ENCODE measurements at places on chromosomes 11 and 22.

DNA sequence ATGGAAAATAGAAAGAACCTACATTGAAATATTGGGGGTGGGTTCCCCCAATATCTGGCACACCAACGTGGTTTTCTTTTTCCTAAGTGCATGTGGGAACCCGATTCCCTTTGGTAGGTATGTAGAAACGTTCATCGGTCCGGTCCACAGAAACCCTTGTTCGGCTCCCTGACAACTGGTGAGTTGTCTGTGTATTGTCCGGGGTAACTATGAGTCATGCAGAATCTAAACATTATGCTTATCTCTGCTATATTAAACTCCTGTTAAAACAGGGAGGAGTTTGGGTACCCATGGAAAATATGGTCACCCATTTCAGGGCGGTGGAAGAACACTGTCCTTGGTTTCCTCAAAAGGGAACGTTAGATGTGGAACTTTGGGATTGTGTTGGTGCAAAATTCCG, 25.1 kb upstream of the ALDH3B2 start:
- no peak for DNase-seq

DNA sequence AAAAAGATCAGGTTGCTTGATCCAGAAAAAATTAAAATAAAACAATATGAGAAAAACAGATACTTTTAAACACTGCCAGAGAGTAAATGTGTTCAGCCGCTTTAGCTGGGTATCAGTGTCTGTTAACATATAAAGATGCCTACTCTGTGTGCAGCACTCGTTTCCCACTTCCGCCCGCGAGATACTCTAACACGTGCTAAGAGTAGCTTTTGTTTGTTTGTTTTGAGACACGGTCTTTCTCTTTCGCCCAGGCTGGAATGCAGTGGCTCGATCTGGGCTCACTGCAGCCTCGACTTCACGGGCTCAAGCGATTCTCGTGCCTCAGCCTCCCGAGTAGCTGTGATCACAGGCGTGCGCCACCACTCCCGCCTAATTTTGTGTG, 531 bp upstream of the MEN1 start:
- no peak for DNase-seq

- no peak for DNase-seq
Observed at GRCh38 chr22:29663180-29663821, 56.5 kb upstream of the CABP7 start.

GRCh38 chr11:45502226-45502545, 163.2 kb downstream of the CHST1 start:
- DNase-seq = no peak

DNA sequence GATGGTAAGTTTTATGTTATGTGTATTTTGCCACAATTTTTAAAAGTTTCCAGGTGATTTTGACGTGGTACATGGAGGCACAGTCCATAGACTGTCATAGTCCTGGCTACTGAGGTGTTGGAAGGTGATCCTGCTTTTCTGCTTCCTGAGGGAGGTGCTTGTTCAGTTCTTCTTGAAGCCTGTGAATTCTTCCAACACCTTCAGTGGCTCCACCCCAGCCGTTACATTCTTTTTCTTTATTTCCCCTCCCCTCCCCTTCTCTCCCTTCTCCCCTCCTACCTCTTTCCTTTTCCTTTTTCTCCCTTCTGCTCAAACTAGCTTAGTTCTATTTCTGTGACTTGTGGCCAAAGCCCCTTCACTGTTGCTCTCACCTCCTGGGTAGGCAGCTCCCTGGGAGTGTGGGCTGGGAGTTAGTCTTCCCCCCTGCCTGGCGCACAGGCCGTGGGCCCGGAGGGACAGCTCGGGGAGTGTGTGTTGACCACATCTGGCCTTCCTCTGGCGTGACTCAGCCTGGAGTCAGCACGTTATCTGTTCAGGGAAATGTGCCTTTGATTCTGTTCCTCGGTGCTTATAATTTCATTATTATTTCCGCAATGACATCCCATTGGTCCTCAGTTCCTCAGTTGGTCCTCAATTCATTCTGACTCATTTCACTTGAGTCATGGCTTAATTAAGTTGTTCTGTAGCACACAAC, 566.2 kb downstream of the TBC1D22A start:
- DNase-seq = peak; percentile 92

GRCh38 chr11:46724088-46724487, 5.1 kb downstream of the F2 start:
- no peak for DNase-seq

- no peak for DNase-seq
Observed at GRCh38 chr11:46333394-46333947, 13.8 kb upstream of the DGKZ start.

DNA sequence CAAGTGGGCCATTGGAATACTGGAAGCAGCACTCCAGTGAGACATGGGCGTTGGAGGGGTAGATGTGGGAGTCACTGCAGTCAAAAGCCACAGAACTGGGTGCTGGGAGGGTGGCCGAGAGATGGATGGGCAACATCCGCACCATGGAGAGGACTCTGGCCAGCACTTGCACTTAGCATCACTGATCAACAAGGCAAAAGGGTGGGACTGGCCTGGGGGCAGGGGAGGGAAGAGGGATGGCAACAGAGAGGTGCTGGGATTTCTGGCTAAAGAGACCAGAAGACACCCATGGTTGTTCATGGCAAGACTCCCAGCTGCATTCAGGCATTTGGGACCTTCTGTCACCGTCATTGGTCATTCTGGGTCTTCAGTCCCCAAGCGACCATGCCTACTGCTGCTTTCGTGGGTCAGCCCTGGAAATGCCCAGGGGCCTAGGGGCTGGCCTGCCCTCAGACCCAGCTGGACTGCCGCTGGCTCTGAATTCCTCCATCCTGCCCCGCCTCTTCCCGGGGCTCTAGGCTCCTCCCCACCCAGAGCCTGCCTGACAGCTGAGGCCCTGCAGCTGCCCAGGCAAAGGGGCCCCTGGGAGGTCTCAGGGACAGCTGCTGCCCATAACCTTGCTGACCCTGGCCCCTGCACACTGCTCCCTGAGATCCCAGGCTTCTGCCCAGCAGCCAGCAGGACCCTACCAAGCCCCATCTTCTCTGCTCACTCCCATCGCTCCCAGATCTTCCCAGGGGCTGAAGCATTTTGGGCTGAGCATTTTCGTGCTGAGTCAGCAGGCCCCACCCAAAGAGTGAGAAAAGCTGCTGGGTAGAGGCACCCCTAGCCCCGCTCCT, 13.0 kb upstream of the CDC42EP2 start:
- DNase-seq = no peak

GRCh38 chr11:119717839-119718534, 11.0 kb downstream of the NECTIN1 start:
- DNase-seq = no peak

DNA sequence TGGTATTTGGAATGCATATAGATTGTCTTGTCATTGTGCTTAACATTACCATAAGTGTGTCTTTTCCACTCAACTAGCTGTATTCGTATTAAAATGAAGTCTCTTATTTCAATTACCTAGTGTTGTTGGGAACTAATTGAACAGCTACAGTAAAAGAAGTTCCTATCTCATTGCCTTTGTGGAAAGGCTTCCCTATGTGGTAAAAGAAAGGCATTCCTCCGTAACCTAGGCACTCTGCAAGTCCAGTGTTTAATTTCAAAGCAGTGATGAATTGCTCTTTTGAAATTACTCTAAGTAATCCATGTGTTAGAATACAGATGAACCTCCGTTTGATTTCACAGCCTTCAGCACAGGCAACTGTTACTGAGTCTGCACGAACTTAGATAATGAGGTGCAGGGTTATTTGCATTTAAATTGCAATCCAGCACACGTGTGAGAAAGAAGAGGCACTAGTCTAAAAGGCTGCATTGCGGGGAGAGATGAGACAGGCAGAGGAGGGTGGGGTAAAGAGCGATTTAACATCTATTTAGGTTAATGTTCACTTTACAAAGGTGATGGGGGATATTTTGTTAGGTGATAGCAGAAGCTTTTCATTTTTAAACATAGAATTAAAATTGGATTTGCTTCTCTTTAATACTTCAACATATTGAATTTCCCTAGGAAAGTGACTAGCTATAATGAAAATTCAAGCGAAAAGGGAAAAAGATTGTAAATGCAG, 25.0 kb upstream of the CRTAM start:
- DNase-seq = no peak

DNA sequence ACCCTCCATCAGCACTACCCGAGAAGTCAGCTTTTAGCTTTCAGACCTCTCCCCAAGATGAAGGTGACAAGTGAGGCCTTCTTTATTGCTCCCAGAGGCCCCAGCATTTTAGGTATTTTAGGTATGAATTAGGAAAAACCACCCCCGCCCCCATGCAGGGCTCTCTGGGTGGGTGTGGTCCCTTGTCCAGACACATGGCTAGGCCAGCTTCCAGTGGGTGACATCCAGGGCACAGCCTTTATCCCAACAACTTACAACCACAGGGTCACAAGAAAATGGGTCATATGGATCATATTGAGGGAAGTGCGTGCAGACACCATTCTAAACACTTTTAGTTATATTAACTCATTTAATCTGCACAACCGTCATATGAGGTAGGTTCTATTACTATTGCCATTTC, 42.1 kb downstream of the RIBC2 start:
- peak; percentile 60 for DNase-seq

GRCh38 chr11:19395050-19395449, 154.3 kb upstream of the E2F8 start:
- no peak for DNase-seq

- no peak for DNase-seq
Observed at GRCh38 chr11:21072558-21072957, 403.2 kb downstream of the NELL1 start.

DNA sequence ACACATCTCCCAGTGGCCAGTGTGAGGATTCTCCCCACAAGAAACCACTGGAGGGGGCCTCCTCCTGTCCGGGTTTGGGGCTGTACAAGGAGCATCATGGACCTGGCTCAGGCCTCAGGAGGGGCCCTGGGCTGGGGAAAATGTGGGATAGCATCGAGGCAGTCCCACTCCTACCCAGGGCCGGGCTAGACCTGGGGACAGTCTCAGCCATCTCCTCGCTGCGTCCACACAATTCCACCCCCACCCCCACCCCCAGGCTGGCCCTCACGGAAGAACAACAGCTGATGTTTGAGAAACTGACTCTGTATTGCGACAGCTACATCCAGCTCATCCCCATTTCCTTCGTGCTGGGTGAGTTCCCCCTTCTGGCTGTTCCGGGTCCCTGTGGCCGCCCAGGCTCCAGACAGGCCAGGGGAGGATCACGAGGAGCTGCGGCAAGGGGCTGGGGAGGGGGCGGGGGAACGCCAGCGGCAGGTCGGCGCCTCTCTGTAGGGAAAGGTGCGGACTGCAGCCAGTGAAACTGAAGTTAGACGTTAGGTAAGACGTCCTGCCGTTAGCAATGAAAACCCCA, 4.8 kb downstream of the BEST1 start:
- DNase-seq = peak; percentile 89

DNA sequence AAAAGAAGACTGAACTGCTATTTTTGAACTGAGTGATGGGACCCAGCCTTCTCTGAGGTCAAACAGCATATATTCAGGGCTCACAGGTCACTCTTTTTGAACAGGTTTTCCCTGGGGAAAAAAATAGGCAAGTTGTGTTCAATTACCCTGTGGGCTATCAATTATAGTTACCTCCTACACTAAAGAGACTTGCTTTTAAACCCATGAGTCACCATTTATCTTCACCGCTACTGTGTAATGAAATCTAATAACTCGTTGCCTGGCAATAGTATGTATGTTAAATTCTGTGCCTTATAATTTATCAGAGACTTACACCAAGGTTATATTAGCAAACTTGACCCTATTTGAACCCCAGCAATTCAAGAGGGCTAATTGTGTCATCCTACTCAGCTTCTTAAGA, 98.5 kb downstream of the CYP2R1 start:
- no peak for DNase-seq

GRCh38 chr11:74321487-74322188, 10.2 kb upstream of the P4HA3 start:
- peak; percentile 71 for DNase-seq

DNA sequence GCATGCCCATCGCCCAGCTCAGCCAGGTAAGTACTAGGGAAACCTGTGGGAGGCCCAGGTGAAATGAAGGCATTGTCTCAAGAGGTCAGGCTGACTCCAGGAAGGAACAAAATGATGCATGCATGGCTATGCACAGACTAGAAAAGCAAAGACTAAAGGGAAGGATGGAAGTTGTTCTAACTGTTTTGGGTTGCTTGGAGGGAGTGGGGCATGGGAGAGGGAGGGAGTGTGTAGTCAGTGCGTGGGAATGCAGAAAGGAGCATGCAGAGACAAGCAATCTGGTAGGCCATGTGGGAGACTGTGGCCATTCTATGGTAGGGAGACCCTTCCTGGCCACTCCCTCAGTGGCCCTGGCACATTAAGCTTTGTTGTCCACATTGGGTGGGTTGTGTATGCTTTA, 2.9 kb downstream of the MICAL3 start:
- DNase-seq = no peak

DNA sequence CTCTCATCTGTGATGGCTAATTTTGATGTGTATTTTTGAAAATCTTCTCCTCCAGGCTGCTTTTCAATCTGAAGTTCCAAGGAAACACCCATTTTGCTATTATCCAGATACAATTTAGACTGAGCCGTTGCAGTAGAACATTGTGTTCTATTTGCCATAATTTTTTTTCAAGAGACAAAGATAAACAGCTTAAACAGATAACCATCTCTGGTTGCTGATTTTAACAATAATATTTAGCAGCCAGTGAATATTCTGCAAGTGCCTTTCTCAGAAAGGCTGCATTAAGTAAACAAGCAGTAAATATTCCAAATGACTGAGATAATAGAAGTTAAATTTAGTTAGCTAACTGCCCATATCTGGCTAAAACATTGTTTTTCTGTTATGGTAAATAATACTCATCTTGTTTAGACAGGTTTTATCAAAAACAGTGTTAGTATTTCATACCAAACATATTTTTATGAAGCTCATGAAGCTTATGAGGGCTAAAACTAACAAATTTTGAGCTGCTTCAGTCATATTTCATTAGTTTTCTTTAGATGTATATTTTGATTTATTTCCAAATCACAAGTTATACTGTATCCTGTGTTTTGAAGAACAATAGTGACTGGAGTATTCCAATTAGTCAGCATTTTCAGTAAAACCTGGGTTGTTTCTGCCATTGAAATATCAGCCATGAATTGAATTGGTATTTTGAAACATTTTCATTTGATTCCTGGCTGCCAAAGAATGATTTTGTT, 206.7 kb downstream of the SBF2 start:
- DNase-seq = no peak

GRCh38 chr11:103703437-103703836, 333.0 kb upstream of the DDI1 start:
- DNase-seq = no peak

- DNase-seq = no peak
Observed at GRCh38 chr22:33573479-33573878, 346.8 kb downstream of the LARGE1 start.

DNA sequence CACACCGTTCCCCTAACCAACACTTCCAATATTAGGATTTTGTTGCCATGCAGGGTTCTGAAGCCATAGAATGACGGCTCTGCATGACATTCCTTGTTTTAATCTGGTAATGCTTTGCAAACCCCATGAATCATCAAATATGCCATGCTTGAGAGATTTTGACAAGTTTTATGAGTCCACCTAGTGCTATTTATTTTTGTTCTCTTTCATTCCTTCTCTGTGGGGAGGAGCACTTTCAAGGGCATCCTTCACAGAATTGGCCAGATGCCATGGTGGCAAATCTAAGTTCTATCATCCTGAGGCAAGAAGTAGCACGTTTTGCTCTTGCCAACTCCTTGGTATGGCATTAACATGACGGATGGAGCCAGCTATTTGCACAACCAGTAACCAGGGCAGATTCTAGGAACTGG, 268.4 kb downstream of the FAM76B start:
- no peak for DNase-seq

- DNase-seq = no peak
Observed at GRCh38 chr11:82533628-82534327, 199.9 kb downstream of the FAM181B start.

- DNase-seq = no peak
Observed at GRCh38 chr11:19843079-19843478, 130.4 kb downstream of the NAV2 start.

- DNase-seq = no peak
Observed at GRCh38 chr11:57353036-57353435, 14.9 kb downstream of the P2RX3 start.

Data from AG10803 (cell line).